Fibroblast of the aortic adventitia (primary cell): ENCODE measurements at places on chromosomes 16 and 17. TPM values are rescaled to one million over a fixed set of nuclear protein-coding genes. Genes with fewer than 3 reads are reported as not detected.

DCAKD gene
- 22.2 and 31.3 TPM in 2 replicates for total RNA-seq

TBC1D3D gene
- total RNA-seq: not detected in 2 replicates

PROCA1 gene
- total RNA-seq: 0.49 and 1.5 TPM in 2 replicates

SLC13A2 gene
- not detected in 2 replicates for total RNA-seq

TPPP3 gene
- 0.74 and 0.99 TPM in 2 replicates for total RNA-seq

CA4 gene
- total RNA-seq: not detected in 2 replicates

FOXL1 gene
- 0.90 and 5.8 TPM in 2 replicates for total RNA-seq

KRT23 gene
- total RNA-seq: not detected in 2 replicates

HSBP1 gene
- total RNA-seq: 19.0 and 77.8 TPM in 2 replicates

C17orf78 gene
- total RNA-seq: not detected in 2 replicates

FZD2 gene
- 1.8 and 16.4 TPM in 2 replicates for total RNA-seq

HS3ST3B1 gene
- total RNA-seq: 2.3 and 9.1 TPM in 2 replicates

MILR1 gene
- total RNA-seq: 4.1 and 52.5 TPM in 2 replicates

FNDC8 gene
- not detected in 2 replicates for total RNA-seq

SLC5A11 gene
- total RNA-seq: not detected in 2 replicates

OR3A3 gene
- total RNA-seq: not detected in 2 replicates

SALL1 gene
- 0.16 and 2.6 TPM in 2 replicates for total RNA-seq

SMIM22 gene
- total RNA-seq: not detected in 2 replicates

STH gene
- not detected in 2 replicates for total RNA-seq
